ENCODE measurements at places on chromosomes 3 and 15. TPM values are rescaled to one million over a fixed set of nuclear protein-coding genes. Genes with fewer than 3 reads are reported as not detected.

CCDC54 gene
- total RNA-seq = not detected

MESP2 gene
- not detected for total RNA-seq

DUOXA2 gene
- not detected for total RNA-seq

C3orf85 gene
- not detected for total RNA-seq

SEMA6D gene
- 1.5 TPM for total RNA-seq

RASGRP1 gene
- 0.11 TPM for total RNA-seq

ACTRT3 gene
- total RNA-seq = 1.0 TPM

CPN2 gene
- total RNA-seq = not detected

LARP6 gene
- total RNA-seq = 11.3 TPM

EFHB gene
- total RNA-seq = 0.34 TPM

IQCF5 gene
- total RNA-seq = not detected

TRPM1 gene
- 0.11 TPM for total RNA-seq

PLXNB1 gene
- 17.4 TPM for total RNA-seq

GOLGA8T gene
- total RNA-seq = not detected

LRRC34 gene
- 2.2 TPM for total RNA-seq

SCG5 gene
- 0.60 TPM for total RNA-seq

Data from dermis lymphatic vessel endothelial cell (primary cell).